ENCODE measurements at places on chromosomes 12 and 14.

- DNase-seq, result no peak
These were observed 7.6 kb downstream of the VPS37B start for GRCh38 chr12:122888232-122888752.

- DNase-seq, result no peak
These were observed 8.3 kb downstream of the ITPK1 start for GRCh38 chr14:93107453-93107852.

GRCh38 chr12:5096241-5096924, 52.7 kb downstream of the KCNA5 start:
- no peak for DNase-seq

- DNase-seq, result no peak
These were observed 11.8 kb upstream of the KSR2 start for GRCh38 chr12:117980616-117981015.

DNA sequence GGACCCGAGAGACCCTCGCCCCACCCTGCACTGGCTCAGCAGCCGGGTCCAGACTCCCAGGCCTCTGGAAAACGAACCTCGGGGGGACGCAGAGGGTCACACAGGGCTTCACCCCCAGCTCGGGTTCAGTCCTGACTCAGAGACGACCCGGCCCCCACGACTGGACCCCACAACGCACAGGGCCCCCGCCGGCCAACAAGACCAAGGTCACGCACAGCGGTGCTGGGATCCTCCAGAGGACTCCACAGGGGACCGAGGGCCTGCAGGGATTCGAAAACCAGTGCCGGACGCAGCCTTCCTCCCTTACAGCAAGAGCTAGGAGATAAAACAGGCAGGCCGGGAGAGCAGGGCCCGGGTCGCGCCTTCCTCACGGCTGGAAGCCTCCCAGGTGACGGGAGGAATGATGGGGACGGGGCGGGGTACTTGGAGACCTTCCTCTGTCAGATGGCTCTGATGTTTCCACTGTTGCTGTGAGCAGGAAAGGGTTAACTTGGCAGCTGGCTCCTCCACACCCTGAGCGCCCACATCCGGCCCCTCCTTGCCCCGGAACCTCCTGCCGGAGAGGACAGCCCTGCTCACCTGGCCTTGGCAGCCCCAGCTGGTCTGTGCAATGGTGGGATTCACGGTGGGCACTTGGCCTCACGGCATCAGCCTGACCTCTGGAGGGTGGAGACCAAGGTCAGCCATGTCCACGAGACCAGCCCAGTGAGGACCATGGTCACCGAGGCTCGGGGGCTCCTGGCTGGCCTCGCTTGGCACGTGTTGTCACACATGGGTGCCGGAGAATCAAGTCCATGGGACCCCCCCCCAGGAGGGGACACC, 46.2 kb downstream of the GALNT9 start:
- no peak for DNase-seq

DNA sequence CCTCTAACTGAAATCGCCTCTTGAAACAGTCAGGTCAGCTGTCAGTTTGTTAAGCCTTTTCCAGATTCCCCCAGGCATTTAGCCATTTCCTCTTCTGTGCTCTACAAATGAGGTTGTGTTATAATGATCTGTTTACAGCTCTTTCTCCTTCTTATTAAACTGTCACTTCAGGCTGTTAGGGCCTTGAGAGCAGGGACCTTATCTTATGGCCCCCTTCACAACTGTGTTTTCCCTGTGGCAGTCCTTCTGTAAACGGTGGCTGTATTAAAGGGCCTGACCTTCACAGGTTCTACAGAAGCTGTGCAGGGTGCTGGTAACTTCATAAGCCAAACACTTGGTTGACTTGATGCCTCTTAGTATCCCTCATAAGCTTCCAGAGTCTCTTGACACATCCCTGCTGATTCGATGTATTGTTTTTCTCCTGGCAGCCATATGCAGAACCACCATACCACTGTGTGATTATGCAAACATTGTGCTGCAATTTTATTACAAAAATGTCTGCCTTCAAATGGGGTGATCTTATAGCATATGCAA, 104.7 kb downstream of the PLEKHA5 start:
- no peak for DNase-seq

- DNase-seq, result no peak
These were observed 7.3 kb upstream of the CLECL1 start for GRCh38 chr12:9740106-9740750.

DNA sequence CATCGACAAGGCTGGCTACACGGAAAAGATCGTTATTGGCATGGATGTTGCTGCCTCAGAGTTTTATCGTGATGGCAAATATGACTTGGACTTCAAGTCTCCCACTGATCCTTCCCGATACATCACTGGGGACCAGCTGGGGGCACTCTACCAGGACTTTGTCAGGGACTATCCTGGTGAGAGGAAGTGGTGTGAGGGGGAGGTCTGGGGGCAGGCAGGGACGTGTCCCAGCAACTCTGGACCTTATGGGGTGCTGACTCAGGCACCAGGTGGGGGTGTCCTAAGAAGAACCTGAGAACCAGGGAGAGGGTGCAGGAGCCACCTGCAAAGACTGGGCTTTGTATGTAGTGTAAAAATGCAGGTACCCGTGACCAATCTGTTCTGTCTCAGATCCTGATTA, 5.2 kb downstream of the ENO2 start:
- DNase-seq, result no peak

DNA sequence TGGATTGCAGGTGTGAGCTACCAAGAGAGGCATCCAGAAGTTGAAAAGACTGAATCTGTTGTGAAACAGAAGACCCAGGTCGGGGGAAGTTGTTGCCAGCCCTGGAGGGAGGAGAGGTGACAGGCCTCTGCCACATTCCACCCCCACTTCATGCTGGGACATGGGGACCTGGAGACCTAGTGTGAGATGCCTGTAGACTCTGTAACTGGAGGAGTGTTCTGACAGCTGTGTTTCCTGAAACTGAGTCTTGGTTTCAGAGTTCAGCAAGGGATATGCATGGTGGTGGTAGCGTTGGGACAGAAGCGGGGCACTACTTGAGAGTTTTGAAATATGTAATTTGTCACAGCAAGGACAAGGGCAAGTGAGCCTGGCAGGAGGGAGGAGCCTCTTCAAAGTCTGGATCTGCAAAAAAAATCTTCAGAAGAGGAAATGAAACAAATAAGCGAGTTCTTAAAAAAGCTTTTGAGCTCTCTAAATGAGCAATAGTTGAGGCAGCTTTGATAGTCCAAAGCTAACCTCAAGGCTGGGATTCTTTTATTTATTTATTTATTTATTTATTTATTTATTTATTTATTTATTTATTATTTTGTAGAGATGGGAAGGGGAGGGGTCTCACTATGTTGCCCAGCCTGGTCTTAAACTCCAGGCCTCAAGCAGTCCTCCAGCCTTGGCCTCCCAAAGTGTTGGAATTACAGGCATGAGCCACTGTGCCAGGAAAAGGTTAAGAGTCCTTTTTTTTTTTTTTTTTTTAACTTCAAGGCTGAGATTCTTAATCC, 58.9 kb upstream of the EEA1 start:
- peak; percentile 14 for DNase-seq

- DNase-seq, result no peak
These were observed 193.6 kb upstream of the TMEM260 start for GRCh38 chr14:56386024-56386423.

GRCh38 chr14:100025111-100025510, 40.1 kb upstream of the EVL start:
- no peak for DNase-seq

GRCh38 chr12:9387450-9387849, 179.3 kb upstream of the PZP start:
- no peak for DNase-seq

GRCh38 chr14:104360501-104360900, 219.1 kb upstream of the C14orf180 start:
- no peak for DNase-seq

DNA sequence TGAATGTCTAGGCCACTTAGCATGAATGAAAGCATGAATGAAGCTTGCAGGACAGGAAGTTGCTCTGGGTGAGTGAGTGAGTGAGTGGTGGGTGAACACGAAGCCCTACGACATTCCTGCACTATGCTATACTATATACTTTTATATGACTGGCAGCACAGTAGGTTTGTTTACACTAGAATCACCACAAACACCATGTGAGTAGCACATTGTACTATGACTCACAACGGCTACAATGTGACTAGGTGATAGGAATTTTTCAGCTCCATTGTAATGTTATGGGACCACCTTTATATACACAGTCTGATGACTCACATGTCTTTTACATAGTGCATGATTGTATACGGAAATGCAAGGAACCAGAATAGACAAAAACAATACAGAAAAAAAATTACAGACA, 1480.2 kb downstream of the AACS start:
- no peak for DNase-seq

DNA sequence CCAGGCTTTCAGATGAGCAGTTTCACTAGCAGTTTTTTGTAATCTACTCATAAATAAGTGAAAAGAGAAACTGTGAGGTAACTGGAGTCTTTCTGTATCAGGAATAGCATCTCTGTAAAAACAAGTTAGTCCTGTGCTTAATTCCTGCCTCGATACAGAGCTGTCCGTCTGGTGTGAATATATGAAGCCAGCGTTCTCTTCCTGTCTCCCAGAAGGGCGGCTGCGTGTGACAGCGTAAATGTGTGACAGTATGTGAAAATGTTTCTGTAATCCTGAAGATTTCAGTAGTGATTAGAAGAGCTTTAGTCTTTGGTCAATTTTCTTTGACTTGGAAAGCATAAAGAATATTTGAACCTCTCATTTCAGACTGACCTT, 150.3 kb downstream of the FBXL14 start:
- DNase-seq, result no peak

DNA sequence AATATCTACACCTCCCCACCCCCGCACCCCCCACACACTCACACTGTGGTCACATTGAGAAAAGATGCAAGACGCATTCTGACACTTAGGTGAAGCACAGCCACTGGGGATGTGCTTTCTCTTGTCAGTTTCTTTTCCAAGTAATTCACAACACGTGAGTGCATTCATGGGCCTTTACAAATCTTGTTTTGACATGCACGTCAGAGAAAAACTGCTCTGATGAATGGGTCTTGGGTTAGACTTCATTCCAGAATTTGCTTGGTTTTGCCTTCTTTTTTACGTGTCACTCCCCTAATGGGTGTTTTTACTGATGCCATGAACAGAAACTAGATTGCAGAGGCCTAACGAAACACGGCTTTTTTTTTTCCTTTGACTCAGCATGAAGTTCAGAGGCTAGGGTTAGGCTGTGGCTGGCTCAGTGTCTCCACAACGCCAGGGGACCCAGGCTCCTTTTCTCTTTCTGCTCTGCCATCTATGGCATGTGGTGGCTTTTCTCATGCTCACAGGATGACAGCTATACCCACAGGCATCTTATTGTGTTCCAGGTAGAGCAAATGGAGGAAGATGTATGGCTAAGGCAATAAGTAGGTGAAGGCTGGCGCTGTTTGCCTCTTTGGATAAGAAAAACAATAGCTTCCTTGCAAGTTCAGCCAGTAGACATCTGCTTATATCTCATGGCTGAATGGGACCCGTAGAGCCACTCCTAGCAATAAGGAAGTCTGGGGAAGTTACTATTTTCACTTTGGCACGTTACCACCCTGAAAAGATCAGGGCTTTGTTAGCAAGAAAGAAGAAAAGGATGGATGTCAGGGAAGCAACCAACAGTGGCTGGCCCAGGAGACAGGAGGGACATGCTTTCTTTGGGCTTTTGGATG, 253.3 kb downstream of the SLC15A4 start:
- no peak for DNase-seq

DNA sequence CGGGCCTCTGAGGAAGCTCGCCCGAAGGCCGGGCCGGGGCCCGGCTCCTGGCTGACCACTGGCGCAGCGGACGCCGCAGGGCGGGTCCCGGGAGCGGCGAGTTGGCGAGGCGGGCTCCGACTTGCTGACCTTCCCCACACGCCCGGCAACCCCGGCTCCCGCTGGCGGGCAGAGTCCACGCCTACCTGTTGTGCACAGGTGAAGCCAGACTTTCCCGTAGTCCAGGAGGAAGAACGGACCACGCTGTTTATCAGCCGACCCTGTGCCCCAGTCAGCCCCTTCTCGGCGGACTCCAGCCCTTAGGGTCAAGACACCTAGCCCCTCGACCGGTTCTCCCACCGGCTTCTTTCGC, 407 bp downstream of the HEATR5A start:
- peak; percentile 31 for DNase-seq

GRCh38 chr12:124764451-124764850, 99.2 kb downstream of the SCARB1 start:
- no peak for DNase-seq

DNA sequence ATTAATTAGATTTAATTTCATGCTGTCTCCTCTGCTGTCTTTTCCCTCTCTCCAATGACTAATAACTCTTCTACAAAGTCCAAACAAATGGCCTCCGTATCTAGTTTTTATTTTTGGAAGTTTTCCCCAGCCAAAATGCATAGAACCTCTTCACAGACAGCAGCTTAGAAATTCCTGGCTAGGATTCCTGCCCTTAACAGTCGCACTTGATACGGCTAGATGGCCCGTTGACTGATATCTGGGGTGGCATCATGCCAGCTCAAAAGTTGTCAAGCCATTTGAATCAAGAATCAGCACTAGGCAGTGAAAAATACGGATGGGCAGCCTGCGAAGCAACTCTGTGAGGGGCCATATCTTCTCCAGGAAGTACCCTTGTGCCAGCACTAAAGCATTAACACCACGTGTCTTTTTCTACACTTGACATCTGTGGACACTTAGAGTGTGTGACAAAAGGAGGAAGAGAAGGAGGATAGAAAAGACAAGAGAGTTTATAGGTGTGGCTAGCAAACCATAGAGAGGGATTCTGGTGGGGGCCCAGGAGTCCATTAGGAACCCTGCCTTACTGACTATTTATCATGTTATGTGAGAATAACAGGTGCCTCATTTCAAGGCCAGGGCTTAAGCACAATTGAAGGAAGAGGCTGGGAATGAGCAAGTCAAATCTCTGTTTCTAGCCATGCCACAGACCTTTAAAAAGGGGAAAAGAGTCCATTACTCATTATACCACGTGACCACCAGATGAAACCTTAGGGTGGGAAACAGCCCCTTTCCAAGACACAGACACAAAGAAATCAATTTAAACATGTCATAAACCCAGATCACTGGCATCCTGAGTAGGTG, 39.2 kb upstream of the KRR1 start:
- DNase-seq, result no peak

GRCh38 chr14:81324011-81324410, 76.1 kb downstream of the STON2 start:
- DNase-seq, result no peak

- DNase-seq, result no peak
These were observed 34.8 kb downstream of the ASCL1 start for GRCh38 chr12:102992297-102992696.

DNA sequence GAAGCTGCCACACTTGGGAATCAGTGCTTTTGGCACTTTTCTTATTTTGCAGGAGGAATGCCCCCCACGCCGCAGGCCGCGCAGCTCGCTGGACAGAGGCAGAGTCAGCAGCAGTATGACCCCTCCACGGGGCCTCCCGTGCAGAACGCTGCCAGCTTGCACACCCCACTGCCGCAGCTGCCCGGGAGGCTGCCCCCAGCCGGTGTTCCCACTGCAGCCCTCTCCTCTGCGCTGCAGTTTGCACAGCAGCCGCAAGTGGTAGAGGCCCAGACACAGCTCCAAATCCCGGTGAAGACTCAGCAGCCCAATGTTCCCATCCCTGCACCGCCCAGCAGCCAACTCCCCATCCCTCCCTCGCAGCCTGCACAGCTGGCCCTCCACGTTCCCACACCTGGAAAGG, 32.3 kb downstream of the EP400 start:
- no peak for DNase-seq

- peak; percentile 20 for DNase-seq
These were observed 69.0 kb upstream of the RERGL start for GRCh38 chr12:18158774-18159557.
